H1 (cell line): ENCODE measurements at places on chromosomes 3 and 15. TPM values are rescaled to one million over a fixed set of nuclear protein-coding genes. Genes with fewer than 3 reads are reported as not detected.

ADAMTSL3 gene
- total RNA-seq = 0.75 and 1.4 TPM in 2 replicates

GRCh38 chr15:74890665-74890960 lies 771 bp downstream of the MPI start:
- DNase-seq = no peak

DNA sequence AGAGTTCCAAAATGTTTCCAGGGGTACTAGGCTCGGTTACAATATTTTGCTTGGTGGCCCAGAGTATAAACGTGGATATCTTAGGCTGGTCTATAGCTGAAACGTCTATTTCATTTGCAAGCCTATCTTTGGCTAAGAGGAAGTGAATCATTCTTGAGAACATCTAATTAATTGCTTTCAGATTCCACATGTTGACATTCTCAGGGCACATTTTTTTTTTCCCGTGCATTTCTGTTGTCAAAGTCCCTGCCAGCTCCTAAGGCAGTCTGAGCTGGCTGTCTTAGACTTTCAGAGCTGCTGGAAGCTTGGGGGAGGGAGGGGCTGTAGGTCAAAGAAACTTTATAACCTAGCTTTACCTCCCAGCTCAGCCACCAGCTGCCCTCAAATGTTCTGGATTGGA lies 23.2 kb upstream of the LAMP3 start:
- DNase-seq = no peak

DNA sequence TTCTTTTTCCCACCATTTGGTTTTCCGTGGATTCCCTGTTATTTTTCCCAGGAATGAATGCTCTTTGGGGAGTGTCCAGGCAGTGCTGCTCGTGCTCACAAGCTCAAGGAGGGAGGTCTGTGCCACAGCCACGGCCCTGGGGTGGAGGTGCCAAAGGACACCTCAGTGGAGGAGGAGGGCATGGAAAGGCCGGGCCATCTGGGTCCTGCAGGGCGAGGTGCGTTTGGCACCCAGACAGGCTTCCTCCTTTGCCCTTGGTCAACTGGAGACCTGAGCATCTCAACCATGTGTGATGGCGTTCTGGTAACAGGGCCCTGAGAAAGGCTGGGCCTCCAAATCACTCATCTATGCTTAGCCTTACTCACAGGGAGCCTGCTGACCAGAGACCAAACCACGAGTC lies 25.4 kb downstream of the KY start:
- no peak for DNase-seq

FAM81A gene
- total RNA-seq = 2.0 and 3.0 TPM in 2 replicates

CFAP92 gene
- total RNA-seq = 2.0 and 2.4 TPM in 2 replicates

GOLGA8R gene
- total RNA-seq = 0.10 and 0.34 TPM in 2 replicates

IGSF10 gene
- 0.86 and 0.95 TPM in 2 replicates for total RNA-seq

- no peak for DNase-seq
Measured at GRCh38 chr15:96345560-96346399, 15.3 kb downstream of the NR2F2 start.

DNA sequence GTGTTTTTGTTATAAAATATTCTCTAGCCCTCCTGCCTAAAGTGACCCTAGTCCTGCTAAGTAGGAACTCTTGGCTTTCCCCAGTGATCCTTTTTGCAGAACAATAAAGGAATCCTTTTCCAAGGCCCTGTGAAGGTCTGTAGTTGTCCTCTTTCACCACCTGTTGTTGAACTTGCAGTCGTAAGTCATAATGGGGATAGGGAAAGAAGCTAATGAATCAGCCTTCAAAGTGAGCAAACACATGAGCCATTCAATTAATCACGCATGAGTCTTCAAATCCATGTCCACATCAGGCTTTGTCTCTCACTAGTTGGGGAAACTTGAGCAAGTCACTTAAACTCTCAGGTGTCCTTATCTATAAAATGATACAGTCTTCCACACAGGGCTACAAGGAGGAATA lies 27.6 kb downstream of the ZNF860 start:
- DNase-seq = no peak

DNA sequence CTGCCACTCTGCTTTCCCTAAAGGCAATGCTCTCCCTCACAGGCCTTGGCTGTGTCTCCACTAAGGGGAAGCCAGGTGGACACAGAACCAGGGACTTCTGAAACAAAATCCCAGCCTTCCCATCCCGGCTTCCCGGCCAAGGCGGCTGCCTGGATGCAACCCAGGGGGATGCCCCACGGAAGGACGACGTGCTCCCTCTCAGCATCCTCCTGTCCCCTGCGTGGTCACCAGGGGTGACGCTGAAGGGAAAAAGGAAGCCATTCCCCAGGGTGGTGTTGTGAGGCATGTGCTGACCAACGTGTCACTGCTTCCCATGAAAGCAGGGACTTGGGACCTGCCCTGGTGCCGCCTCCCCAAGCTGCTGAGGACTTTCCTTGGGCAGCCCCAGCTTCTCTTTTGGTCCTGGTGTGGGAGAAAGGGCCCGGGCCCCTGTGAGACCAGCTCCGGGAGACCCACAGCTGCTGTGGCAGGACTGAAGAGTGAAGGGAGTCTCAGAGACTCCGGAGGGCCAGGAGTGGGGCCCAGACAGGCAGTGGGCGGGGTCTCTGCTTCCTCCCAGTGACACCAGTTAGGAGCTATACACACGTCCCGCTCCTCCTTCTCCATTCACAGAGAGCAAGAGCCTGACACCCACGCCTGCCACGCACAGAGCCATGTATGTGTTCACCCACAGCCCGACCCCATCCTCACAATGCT lies 139.2 kb downstream of the NUP210 start:
- DNase-seq = no peak

PLA2G4D gene
- total RNA-seq = 0.07 and 0.33 TPM in 2 replicates

VPS33B gene
- total RNA-seq = 17.3 and 18.3 TPM in 2 replicates

DNA sequence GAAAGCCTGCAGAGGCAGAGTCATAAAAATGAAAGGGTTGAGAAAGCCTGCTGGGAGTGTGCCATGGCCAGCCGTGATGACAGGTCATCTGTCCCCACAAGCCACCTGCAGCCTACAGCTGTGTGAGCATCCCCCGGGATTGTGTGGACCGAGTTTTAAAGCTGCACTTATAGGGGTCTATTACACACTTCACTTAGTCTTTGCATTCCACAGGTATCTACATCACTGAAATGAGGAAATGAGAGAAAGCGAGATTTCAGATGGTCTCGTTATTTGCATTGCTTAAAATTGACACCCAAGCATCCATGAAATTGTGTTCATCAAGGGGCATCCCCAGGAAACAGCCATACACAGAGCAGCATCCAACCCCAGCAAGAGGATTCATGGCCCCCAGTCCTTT lies 137.6 kb upstream of the TRIM42 start:
- DNase-seq = no peak

GRAMD1C gene
- 1.3 and 2.1 TPM in 2 replicates for total RNA-seq

GRCh38 chr15:99414755-99415731 lies 150.7 kb upstream of the MEF2A start:
- peak; percentile 41 for DNase-seq

DNA sequence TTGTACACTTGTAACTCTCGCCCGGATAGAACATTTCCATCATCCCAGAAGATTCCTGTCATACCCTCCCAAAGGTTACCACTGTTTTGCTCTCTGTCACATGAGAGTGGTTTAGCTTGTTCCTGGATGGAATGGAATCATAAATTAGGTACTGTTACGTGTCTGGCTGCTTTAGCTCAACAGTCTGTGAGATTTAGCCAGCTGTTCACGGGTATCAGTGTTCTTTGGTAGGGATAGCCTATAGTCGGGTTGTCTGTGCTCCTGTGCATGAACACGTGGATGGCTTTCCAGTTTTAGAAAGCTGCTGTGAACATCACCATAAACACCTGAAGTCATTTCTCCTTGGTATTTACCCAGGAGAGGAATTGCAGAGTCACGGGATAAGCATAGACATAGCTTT lies 58.2 kb upstream of the NR2C2 start:
- no peak for DNase-seq

DNA sequence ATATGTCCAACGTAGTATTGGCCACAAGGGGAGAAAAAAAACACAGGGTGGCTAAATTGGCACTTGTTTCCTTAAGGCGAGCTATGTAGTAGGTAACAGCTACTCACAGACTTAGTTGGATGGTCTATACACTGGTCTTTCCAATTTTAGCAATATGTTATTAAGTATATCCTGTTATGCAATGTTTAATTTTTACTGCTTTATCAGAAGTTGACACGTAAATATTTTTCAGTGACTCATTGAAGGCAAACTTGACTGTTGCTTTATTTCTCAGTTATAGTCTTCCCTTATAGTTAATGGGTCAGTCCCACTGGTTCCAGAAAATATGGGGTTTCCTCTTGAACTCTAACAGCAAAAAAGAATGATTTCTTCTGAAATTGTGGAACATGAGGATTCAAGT lies 46.5 kb downstream of the ADPGK start:
- no peak for DNase-seq

EPHB1 gene
- total RNA-seq = 5.9 TPM in 2 replicates

GRCh38 chr3:131390331-131390730 lies 8.8 kb downstream of the NUDT16 start:
- no peak for DNase-seq

DNA sequence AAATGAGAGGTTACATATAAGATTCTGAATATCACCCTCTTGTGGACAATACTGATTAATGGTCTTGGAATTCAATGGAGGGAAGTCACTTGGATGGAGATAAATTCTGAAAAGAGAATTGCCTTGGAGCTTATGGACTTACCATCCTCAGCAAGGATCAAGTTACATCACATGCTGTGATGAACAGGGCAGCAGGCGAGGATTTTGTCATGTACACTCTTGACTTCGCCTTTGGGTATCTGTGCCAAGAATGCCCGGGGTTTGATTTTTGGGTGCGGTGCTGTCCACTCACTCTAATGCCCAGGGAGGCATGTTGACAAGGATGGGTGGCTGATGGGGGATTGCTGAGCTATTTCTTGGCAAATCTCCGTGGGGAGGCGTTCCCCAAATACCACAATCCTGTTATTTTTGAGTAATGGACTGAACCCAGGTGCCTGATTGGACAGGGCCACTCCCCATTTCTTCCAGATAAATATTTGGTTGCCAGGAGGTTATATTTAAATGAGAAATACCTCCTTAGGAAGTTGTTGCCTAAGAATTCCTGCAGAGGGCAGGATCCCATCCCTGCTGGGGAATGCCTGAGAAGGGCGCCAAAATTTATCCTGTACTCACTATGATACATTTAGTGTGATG lies 96.3 kb downstream of the TPRG1 start:
- no peak for DNase-seq

DNA sequence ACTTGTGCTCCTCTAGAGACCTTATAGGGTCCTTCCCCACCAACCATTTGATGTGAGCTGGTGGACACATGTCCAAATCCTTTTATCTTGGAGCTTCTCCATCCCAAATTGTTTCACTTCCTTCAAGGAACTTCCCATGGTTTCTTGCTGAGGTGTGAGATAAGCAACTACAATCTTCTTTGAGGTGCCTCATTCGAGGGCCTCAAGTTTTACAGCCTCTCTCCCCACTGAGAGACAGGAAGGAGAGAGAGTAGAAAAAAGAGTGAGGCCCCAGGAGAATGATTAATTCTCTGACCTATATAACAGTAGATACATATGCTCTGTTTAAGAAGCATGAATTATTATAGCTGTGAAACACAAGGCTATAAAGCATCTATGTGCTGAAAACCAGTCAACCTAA lies 70.5 kb downstream of the SUMF1 start:
- DNase-seq = no peak

DNA sequence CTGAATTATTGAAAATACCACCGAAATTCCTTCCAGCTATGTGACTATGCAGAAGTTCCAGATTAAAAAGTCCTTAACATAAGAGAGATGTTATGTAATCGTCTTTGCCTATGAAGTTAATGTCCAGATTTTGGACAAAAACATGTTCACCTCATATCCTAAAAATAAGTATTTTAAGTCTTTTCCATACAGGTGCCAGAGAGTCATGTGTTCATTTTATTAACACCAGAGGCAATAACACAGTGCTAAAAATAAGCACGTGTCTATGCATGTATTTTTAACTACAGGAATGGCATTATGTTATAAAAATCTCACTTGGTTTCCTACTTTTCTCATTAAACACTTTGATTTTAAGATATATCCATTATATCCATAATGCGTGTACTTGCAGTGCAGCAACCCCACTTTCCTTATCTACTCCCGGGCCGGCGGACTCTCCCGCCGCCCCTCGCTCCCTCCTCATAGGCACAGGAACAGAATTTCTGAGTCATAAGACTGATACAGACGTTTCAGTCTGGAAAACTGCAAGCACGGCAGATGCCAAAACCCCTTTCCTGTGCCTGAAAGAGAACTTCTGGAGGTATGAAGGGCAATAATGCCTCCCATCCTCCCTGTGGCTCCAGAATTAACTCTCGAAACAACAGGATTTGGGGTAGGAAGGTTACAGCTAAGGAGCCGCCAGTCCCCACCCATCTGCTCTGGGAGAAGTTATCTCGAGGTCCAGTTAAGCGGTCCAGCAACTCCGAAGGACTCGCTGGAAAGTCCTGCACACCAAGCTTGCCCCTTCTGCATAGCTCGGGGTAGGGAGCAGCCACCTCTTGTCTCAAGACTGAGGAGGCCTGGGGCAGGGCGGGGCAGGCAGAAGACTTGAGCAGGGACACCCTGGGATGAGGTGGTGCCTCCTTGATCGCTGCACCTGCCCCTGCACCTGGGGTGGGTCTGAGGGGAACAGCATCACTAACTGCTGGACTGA lies 22.3 kb upstream of the PSTPIP1 start:
- peak; percentile 58 for DNase-seq

DNA sequence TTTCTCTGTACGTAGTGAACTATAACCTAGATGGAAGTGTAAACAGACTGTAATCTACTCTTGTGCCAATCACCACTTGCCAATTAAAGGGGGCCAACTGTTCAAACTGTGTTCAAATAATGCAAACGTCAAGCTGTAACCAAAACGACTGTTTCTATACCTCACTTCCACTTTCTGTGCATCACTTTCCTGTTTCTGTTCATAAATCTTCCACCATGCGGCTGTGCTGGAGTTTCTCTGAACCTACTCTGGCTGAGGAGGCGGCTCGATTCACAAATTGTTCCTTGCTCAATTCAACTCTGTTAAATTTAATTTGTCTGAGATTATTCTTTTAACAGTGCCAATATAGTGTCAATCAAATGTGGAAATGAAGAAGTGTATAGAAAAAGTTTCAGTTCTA lies 206.7 kb upstream of the TBC1D5 start:
- DNase-seq = no peak

- no peak for DNase-seq
Measured at GRCh38 chr15:26712335-26712734, 60.5 kb downstream of the GABRB3 start.

DNA sequence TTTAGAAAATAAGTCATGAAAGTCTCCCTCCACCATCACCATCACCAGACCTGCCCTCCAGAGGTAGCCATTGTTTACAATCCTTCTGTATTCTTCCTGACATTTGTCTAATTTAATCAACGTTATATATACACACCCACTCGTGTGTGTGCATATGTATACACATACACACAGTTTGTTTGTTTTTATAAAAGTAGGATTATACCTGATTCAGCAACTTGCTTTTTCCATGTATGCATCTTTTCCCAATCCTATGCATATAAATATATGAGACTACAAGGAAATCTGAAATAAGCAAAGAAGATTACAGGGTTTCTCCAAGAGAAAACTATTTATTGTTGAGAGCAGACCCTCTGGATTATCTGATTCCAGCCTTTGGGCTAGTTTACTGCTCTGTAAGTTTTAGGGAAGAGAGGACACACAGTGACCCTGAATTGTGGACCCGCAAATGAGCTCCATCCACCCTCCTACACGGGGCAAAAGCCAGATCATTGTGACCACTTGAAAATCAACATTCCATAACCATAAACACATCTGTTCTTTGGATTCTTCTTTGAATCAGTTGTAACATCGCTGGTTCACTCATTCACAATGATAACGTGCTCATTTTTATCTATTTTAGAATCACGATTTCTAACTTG lies 104.3 kb downstream of the CPN2 start:
- DNase-seq = no peak
